ENCODE measurements at places on chromosomes 7 and 10.

DNA sequence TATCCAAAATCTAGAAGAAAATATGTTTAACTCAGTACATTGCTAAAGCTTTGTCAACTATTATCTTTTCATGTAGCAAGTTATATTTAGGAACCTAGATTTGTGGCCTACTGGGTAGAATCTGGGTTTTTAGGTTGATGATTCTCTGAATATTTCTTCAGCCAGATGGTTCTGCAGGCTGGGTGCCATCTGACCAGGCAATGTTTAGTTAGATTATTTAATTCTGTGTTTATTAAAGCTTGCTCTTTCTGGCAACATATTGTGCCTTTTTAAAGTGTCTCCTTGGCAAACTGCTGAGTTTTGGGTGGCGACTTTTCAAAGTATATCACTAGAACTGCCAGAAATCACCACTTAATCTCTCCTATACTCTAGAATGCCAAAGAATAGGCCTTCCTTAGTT is 114.1 kb downstream of the LHFPL3 start:
- no peak for DNase-seq

DNA sequence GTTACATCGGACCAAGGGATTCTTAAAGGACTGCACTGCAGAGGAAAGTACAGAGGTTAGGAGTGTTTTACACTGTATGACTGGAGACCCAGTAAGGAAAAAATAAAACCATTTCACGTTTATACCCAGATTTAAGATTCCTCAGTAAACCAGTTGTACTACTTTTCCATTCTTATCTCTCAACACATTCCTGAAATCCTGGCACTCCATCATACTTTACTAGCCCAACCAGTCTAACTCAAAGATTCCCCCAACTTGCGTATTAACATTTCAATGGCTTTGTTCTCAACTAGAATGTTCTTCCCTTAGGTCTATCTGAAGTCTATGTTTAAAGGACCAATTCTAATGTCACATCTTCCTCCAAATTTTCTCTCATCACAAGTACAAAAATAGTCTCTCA is 8.0 kb downstream of the CCDC186 start:
- no peak for DNase-seq

GRCh38 chr7:131027287-131027773 is 293.3 kb upstream of the KLF14 start:
- DNase-seq = peak; percentile 94

- no peak for DNase-seq
Measured at GRCh38 chr7:25885057-25885576, 266.9 kb upstream of the NFE2L3 start.

DNA sequence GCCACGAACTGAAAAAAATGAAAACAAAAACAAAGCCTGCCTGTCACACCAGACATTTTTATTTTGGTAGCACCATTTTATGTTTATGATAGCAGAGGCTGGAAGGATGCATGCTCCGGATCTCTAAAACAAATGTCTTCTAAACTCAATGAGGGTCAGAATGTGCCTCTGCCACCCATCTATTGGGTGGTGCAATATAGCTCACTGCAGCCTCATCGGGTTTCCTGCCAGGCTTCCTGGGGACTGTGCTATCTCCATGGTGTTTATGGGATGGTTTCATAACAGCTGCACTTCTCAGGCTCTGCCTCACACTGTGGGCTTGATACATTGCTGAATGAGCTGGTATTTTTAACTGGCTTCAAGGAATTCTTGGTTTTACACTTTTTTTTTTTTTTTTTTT is 94.4 kb downstream of the ITIH5 start:
- DNase-seq = no peak

- DNase-seq = no peak
Measured at GRCh38 chr7:127941476-127942210, 89.6 kb downstream of the LRRC4 start.

DNA sequence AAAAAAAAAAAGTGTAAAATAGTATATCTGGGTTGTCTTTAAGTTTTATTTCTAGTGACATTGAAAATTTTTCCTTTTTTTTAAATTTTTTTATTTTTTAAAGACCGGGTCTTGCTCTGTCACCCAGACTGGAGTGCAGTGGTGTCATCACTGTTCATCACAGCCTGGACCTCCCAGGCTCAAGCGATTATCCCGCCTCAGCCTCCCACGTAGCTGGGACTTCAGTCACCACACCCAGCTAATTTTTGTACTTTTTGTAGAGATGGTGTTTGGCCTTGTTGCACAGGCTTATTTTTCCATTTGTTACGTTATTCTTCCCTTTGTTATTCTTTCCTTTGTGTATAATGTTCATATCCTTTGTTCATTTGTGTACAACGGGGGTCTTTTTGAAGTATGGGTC is 30.1 kb downstream of the TSPAN14 start:
- no peak for DNase-seq

DNA sequence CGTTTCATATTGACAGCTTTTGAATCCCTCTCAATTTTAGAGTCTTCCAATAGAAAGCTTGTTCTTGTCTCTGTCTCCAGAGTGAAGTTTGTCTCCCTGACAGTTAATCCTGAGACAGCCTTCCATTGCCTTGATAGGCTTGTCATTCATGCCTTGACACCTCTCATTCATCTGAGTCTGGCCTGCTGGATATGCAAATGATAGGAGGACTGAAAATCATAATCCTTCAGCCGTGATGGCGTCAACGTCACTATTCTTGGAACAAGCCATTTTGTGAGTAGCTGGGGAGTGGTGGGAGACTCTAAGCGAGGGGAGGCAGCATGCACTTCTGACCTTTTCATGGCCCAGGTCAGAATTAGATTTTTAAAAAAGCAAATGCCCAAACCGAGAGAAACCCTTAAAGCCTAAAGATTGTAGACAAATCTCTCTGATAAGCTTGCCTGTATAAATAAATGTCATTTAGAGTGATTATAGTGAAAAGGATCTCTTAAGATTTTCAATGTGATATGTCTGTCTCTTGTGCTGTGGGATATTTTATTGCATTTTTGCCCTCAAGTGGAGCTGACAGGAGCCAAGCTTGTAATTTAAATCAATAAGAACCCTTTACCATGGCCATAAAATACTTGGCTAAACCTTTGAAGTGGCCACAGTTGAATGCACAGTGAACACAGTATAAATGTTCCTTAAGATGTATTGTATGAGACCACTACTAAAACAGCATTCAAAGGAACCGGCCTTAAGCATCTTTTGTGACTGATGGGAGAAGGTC is 148.8 kb downstream of the SNX10 start:
- no peak for DNase-seq

- DNase-seq = no peak
Measured at GRCh38 chr10:72598769-72599701, 26.8 kb downstream of the MICU1 start.

GRCh38 chr10:61921143-61921542 is 19.6 kb downstream of the ARID5B start:
- no peak for DNase-seq

- no peak for DNase-seq
Measured at GRCh38 chr7:34454381-34454780, 203.6 kb upstream of the NPSR1 start.

- no peak for DNase-seq
Measured at GRCh38 chr10:92142949-92143348, 147.9 kb downstream of the CPEB3 start.

DNA sequence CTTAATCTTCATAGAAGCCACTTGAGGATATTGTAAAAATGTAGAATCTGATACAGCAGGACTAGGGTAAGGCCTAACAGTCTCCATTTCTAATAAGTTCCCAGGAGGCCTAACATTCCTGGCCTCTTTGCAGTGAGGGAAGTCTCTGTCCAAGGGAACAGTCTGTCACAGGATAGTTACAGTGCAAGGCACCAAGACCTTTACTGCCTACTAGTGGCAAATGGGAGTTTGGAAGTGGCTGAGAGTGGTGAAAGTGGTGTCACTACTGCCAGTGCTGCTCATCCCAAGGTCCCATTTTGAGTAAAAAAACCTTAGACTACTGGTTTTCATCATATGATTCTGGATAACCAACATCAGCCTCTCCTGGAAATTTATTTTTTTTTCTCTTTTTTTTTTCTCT is 619.5 kb upstream of the SEMA3D start:
- no peak for DNase-seq

DNA sequence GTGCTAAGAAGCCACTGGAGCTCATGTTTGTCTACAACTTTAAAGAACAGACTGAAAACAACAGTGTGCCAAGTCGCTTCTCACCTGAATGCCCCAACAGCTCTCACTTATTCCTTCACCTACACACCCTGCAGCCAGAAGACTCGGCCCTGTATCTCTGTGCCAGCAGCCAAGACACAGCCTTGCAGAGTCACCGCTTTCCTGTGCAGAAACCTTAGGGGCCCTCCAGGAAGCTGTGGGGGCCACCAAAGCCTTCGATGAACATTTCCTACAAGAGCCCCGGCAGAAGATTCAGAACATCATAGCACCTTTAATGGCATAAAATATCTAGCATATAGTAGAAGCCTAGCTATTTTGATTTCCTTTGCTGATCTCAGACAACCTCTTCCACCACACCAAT is 88.0 kb upstream of the PRSS58 start:
- no peak for DNase-seq

DNA sequence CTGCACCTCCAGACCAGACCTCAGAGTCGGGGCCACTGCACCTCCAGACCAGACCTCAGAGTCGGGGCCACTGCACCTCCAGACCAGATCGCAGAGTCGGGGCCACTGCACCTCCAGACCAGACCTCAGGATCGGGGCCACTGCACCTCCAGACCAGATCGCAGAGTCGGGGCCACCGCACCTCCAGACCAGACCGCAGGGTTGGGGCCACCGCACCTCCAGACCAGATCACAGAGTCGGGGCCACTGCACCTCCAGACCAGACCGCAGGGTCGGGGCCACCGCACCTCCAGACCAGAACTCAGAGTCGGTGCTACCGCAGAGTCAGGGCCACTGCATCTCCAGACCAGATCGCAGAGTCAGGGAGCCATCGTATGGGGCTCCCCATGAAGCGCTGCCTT is 105.9 kb downstream of the ACTR3B start:
- DNase-seq = no peak

DNA sequence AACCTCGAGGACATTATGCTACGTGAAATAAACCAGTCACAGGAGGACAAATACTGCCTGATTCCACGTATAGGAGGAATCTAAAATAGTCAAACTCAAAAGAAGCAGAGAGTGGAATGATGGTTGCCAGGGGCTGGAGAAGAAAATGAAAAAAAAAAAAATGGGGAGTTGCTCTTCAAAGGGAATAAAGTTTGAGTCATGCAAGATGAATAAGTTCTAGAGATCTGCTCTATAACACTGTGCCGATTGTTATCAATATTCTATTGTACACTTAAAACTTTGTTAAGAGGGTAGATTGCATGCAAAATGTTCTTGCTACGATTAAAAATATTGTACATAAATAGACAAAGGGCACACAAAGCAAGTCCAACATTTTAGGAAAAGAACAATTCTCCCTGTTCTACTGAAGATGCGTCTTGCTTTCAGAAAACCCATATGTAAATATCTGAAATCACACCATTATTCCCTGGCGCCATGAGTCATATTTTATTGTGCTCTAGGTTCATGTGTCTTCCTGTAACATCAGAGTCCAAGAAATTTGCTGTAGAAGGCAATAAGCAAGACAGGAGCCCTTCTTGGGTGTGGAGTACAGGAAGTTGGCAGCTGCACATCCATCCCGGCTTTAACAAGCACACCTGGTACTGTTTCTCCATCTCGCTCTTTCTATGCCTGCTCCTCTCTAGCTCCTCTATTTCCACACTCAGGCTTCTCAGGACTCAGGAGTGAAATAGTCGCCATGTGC is 145.9 kb downstream of the GFRA1 start:
- no peak for DNase-seq

GRCh38 chr7:36201122-36201723 is 48.2 kb downstream of the EEPD1 start:
- DNase-seq = no peak

DNA sequence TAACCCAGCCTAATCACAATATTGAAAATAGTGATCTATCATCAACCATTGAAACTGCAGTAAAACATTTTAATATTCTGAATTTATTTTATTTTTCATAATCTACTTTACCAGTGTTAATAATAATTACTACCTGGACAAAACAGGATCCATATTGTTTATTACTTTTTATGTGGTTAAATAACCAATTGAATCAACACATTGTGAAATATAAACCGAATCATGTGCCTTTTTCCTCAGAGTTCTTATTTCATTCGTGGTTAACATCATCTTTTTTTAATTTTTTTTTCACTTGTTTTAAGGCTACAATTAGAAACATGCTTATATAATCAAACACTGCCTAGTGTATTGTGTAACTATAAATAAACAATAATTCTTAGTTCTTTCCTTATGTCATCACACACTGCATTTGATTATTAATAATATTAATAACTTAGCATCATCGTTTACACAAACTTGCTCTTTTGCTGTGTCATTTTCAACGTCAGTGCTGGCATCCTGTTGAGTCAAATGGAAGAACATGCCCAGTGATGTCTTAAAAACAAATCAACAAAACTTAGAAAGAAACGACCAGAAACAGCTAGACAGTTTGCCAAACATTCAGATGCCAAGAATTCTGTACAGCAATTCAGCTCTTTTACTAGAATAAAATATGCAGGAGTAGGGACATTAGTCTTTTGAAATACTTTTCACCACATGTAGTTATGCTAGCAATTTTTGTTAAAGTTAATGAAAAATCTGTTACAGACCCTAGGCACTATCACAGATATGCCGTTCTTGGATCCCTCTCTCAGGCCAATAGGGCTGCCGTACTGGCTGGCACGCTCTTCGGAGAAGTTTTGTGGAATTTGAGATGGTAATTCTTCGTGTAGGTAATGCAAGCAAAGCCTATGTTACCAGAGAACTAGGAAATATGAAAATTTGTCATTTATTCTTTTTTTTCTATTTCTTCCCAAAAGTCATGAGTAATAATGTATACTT is 330.4 kb upstream of the SEMA3A start:
- peak; percentile 64 for DNase-seq

GRCh38 chr10:84331091-84331490 is 2.7 kb downstream of the CCSER2 start:
- DNase-seq = no peak

DNA sequence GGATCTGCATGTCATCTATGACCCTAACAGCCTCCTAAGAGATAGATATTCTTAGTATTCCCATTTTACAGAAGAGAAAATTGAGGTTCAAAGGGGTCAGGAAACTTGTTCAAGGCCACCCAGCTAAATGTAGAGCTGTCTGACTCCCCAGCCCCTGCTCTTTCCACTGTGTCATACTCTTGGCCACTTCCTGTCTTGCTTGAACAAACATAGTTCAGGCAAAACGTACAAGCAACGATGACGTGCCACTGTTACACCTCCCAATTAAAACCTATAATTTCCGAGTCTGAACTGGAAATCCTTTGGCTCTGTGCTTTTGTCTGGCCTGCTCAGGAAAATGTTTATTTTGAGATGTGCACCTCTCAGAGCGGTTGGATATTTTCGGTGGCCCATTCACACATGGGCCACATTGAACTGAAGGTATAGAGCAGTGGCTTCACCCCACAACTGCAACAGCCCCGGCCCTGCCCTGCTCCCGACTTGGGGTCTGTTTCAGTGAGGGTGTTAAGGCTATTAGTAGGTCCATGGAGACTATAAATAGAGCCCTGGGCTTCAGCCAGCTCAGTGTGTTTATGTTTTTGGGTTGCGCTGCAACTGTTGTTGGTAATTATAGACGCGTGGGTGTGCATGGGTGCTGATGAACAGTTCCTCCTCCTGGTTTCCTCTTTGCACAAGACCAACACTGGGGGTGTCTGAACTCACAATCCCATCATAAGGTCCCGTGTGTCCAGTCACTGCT is 172.3 kb upstream of the ADO start:
- no peak for DNase-seq

GRCh38 chr7:1407892-1408291 is 51.4 kb downstream of the MICALL2 start:
- DNase-seq = no peak

- no peak for DNase-seq
Measured at GRCh38 chr10:103479135-103479534, at the start of gene CALHM3. TSS of gene CALHM3 (minus strand) at chr10:103479240. CDS start at chr10:103479032, 208 bp downstream.

- DNase-seq = no peak
Measured at GRCh38 chr7:27115221-27116026, 12.9 kb upstream of the HOXA2 start.

All from BJ (cell line).